Endothelial cell of umbilical vein (primary cell): ENCODE measurements at places on chromosomes 11 and 22. TPM values are rescaled to one million over a fixed set of nuclear protein-coding genes. Genes with fewer than 3 reads are reported as not detected.

- DNase-seq: no peak
These were observed 57.4 kb downstream of the AHNAK start for GRCh38 chr11:62489204-62489603.

DNA sequence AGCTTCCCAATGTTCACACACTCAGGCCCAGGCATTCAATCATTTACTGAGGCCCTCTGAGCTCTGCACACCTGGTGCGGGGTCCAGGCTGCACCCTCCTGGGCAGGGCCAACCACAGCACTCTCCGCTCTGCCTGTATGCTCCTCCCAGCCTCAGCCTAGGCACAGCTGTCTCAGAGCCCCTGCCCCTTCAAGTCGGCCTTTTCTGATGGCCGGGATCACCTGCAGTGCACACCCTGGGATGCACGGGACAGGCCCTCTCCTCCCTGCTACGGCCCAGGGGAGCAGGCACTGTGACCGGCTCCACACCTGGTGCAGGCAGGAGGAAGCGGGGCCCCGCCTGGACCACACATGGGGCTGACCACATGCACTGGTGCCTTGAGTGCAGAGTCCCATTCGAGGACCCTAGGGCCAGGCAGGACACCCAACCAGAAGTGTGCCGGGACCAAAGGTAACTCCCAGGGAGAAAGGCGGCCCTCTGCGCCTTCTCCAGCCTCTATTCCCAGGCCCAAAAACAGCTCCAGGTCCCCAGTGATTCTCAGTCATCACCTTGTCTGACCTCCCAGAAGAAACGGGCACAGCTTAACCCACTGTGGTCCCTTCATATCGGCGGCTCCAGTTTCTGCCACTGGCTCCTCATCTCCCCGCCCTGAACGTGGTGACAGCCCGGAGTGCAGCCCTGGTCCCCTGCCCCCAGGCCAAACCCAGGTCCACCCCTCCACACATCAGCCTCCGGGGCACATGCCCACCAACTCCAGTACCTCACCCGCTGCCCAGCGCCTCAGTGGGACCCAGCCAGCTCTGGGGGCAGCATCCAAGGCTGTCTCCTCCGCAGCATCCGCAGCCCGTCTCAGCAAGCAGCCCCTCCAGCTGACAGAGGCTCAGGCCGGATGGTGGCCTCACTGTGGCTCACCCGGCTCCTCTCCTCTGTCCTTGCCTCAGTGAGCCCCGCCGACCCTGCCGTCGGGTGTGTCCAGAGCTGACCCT is 17.5 kb downstream of the SULT4A1 start:
- no peak for DNase-seq

DNA sequence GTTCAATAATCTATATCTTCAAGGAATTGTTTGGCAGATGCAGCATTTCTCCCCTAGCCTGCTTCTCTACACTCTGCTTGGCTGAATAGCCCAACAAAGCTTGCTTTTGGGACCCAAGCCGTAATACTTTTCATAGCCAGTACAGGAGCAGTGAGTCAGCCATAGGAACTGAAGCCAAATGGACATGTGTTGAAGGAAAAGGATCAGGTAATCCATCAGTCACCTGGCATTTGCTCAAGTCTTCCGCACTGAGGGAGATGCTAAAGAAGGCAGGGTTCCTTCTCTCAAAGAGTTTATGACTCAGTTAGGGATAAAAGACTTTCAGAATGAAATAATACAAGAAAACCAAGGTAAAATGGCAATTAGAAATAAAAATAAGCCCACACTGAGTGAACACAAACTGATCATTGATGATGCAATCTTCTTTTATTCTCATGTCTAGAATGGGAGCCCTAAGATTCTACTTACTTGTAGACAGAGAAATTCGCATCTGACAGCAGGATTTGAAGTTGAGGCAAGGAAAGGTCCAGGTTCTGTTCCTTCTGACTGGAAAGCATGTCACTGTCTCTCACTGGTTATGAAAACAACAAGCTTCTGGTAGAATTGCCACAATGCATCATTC is 13.2 kb downstream of the C11orf87 start:
- no peak for DNase-seq

DNA sequence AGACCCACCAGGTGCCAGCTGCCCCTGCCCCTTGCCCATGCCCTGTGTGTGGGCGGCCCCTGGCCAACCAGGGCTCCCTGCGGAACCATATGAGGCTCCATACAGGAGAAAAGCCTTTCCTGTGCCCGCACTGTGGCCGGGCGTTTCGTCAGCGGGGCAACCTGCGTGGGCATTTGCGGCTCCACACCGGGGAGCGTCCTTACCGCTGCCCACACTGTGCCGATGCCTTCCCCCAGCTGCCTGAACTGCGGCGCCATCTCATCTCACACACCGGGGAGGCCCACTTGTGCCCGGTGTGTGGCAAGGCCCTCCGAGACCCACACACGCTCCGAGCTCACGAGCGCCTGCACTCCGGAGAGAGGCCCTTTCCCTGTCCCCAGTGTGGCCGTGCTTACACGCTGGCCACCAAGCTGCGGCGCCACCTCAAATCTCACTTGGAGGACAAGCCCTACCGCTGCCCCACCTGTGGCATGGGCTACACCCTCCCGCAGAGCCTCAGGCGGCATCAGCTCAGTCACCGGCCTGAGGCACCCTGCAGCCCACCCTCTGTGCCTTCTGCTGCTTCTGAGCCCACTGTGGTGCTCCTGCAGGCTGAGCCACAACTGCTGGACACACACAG is 4.3 kb downstream of the ZNF408 start:
- no peak for DNase-seq

- DNase-seq: no peak
These were observed 754.2 kb downstream of the FAM181B start for GRCh38 chr11:81979448-81979847.

The RIN1 gene
- total RNA-seq: 9.1 and 10.2 TPM in 2 replicates

The MCHR1 gene
- total RNA-seq: not detected in 2 replicates

The ANGPTL5 gene
- not detected in 2 replicates for total RNA-seq
